ENCODE measurements at places on chromosomes 12 and 14. TPM values are rescaled to one million over a fixed set of nuclear protein-coding genes. Genes with fewer than 3 reads are reported as not detected.

DNA sequence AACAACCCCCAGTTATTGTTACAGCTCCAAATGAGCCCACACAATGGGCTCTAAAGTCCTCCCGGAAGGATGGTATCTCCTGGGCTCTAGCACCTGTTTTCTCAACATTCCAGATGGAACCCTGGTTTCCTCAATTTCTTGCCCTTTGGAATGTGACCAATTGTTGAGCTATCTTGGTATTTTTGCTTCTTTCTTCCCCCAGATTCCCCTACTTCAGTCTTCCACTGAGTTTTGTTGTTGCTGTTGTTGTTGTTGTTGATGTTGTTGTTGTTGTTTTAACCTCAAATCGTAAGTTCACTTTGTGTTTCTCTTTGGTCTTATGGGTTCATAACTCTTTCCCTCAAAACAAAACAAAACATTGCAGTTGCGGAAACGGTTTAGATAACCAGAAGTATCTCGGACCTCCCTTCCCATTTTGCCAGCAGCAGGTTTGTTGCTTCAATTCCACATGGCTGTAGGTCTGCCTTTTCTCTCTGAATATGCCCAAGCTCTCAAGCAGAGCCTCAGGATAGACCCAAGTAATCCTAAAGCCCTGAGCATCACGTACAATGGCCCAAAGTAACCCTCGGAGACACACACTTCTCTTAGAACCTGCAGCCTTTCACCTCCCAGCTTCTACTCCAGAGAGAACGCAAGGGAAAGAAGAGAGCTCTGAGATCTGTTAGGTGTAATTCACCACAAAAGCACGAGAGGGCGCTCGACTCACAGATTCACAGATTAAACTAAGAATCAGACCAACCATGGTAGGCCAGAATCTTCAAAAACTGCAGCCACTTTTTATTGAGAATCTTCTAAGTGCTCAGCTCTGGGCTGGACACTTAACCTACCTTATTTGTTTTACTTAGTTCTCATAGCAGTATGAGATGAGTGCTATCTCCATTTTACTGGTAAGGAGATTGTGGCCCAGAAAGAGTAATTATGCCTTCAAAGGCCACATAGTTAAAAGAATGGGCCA, 1.0 kb upstream of the DDX23 start:
- peak; percentile 73 for DNase-seq

GRCh38 chr12:47894068-47894467, 10.7 kb downstream of the VDR start:
- no peak for DNase-seq

DNA sequence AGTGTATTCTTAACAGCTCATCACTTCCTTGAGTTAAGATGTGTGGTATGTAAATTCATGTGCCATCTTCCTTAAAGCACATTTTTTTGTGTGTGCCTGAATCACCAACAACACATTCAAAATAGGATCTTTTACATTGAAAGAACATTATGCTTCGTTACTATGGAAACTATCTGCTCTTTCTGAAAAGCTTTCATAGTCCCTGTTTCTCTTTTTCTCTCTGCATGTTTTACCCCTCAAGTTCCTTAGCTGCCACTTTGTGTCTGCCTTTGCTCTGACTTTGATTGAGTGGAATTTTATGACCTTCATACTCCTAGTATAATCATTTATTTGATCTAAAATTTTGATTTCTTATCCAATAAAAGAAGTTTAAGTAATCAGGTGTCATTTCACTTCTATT, 880.3 kb upstream of the FOXG1 start:
- DNase-seq, result no peak

GRCh38 chr12:49027846-49028555, 9.4 kb upstream of the PRKAG1 start:
- DNase-seq, result no peak

GRCh38 chr12:8887285-8887715, 27.0 kb upstream of the PHC1 start:
- DNase-seq, result no peak

The FAIM2 gene
- 10.6 TPM for total RNA-seq

The REM2 gene
- total RNA-seq, result not detected

DNA sequence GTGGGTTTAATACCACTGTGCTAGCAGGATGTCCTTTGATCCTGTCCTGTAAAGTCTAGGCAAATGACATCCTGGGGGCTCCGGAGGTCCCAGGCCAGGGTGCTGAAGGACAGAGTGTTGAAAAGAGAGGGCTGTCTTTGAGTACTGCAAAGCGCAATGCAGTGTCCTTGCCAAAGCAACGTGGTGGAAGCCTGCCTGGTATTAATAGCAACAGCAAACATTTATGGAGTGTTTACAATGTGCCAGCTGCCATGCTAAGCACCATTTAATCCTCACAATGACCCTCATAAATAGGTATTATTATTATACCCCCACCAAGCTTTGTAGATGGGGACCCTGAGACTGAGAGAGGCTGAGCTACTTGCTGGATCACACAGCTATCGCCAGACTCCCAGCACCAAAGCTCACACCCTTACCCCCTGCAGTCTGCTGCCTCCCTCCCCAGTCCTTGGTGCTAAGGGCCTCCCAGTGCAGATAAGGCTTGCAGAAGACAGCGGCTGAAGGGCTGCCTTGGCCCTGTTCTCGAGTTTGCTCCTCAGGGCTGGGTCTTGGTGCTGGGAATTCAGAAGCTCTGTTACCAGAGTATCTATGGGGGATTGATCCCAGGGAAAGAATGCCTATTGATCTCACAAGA, 427.7 kb downstream of the FUT8 start:
- DNase-seq, result no peak

DNA sequence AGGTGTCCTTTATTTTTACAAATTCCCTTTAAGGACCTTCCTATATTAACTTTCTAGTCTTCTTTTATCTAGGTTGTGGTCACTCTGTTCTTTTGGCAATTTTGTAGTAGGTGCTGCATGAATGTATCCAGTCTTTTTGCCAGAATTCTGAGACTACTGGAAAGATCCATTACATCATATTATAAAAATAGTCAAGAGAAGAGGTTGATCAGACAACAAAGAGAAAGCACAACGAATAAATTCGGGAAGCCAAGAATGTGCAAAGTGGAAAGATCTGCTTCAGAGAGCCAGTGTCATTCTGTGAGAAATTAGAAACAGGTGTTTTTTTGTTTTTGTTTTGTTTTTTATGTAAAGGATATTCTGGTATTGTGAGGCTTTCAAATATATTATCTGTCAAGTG, 15.8 kb upstream of the SLC16A7 start:
- no peak for DNase-seq

DNA sequence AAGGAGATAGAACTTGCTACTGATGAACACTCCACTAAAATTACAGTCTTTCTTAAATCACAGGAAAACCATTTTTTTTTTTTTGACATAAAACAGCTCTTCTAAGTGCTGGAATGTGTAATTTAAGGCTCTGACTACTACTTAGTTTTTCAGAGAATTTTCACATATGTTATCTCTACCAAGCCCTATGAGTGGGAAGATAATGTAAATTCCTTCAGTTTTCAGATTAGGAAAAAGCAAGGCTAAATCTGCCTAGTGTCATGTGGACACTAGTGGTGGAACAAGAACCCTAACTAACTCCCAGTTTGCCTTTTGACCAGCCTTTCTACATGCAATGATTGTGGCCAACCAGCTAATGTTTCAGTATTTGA, 37.3 kb upstream of the CSRP2 start:
- no peak for DNase-seq

- DNase-seq, result peak; percentile 69
These were observed 10.7 kb downstream of the STAC3 start for GRCh38 chr12:57240066-57240921.

DNA sequence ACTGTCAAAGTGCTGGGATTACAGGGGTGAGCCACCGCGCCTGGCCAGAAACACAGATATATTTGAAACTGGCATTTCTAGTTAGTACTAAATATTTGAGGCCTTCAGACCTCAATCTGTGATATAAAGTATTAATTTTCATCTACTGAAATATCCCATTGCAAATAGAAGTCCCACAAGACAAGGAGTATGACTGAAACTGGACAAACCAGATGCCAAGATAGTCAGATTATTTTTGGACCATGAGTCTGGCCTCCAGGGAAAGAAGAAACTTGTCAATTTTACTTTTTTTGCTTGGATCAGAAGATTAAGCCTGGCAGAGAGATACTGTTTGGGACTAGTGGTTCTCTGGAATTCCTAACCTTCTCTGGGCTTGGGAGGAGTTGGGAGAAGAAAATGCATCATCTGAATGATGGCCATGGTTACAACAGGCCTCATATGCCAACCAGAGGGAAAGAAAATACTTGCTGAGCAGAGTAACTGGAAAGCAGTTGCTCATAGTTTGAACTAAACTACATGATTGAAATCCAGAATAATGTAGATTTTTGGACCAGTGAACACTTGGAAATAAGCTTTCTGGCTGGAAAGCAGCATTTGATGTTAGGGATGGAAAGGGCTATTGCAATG, 2.9 kb upstream of the SMOC1 start:
- DNase-seq, result no peak

- DNase-seq, result peak; percentile 5
These were observed 180.8 kb upstream of the DIO3 start for GRCh38 chr14:101380512-101380911.

DNA sequence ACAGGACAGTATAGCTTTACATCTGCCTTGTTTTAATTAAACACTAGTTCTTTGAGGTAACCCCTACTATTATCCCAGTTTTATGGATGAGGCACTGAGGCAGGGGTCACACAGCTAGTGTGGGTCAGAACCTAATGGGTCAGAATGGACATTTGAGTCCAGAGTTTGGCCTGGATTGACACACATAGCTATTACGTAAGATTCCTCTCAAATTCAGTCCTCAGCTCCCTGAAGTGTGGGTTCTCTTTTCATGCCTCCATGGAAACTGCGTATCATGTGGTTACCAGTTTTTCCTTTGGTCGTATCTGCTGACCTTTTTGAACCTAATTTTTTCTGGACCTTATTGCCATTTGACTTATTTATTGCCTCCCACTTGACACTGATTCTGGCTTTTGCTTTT, 40.4 kb downstream of the PSEN1 start:
- DNase-seq, result no peak

- no peak for DNase-seq
These were observed 129.5 kb upstream of the NCOR2 start for GRCh38 chr12:124696693-124697476.

The DLGAP5 gene
- total RNA-seq, result 0.27 TPM

DNA sequence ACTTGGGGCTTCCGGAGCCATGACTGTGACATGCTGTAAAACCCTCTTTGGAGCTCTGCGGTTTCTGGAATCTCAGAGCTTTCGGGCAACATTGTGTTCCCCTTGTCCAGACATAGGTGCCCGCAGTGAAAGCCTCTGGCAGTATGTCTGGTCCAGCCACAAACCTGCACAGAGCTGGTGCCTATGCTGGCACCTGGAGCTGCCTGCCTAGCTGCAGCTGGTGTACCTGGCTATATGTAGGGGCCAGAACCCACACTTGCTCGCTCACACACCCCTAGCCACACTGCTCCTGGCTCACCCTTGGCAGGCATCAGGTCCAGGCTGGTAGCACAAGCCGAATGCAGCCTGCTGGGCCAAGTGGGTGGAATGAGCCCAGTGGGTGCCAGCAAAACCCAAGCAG, 861.1 kb downstream of the FLRT2 start:
- DNase-seq, result no peak

GRCh38 chr14:89828471-89829165, 125.9 kb downstream of the EFCAB11 start:
- no peak for DNase-seq

DNA sequence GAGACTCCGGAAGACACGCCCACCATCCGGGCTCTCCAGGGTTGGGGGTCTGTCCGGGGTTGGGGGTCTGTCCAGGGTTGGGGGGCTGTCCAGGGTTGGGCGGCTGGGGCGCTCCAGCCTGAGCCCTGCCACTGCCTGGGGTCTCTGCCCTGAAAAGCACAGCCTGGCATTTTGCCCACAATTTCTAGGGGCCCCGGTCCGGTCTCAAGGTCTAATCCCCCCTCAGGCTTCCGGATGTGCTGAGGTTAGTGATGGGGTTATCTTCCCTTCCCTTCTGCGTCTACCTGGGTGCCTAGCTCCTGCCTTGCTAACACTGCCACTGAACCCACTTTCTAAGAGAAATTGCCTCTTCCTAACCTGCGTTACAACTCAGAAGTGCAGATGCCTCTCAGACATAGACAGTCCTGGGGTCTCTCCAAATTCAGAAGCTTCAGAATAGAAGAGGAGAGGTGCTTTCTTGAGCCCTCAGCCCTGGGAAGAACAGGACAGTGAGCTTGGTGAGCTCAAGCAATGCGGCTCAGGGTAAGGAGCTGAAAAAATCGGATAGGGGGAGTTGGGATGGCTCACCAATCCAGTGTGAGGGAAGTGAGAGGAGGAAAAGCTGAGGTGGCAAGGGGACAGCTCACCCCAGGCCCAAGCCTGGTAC, 5.7 kb downstream of the LHX5 start:
- no peak for DNase-seq

The CERS5 gene
- 7.3 TPM for total RNA-seq

Data from Right ventricle myocardium superior (tissue), 1 donor.